ENCODE measurements at places on chromosomes 5 and 9.

DNA sequence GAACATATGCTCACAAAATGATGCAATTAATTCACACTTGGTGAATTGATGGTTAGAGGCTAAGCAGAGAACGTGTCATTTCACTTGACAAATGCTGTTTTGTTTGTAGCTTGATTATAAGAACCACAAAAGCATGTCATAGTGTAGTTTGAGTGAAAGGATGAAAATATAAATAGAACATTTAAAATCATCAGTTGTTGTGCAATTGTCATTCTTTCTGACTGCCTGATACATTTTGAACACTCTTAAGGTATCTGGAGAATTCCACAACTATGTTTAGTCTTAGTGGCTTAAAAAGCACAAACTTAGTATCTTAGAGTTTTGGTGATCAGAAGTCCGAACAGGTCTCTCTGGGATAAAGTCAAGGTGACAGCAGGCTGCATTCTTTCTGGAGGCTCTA is 129.4 kb downstream of the BASP1 start:
- no peak for DNase-seq

GRCh38 chr5:104431002-104431620 is 868.5 kb upstream of the NUDT12 start:
- DNase-seq: no peak

- no peak for DNase-seq
Measured at GRCh38 chr5:157925786-157926671, 67.1 kb upstream of the CLINT1 start.

DNA sequence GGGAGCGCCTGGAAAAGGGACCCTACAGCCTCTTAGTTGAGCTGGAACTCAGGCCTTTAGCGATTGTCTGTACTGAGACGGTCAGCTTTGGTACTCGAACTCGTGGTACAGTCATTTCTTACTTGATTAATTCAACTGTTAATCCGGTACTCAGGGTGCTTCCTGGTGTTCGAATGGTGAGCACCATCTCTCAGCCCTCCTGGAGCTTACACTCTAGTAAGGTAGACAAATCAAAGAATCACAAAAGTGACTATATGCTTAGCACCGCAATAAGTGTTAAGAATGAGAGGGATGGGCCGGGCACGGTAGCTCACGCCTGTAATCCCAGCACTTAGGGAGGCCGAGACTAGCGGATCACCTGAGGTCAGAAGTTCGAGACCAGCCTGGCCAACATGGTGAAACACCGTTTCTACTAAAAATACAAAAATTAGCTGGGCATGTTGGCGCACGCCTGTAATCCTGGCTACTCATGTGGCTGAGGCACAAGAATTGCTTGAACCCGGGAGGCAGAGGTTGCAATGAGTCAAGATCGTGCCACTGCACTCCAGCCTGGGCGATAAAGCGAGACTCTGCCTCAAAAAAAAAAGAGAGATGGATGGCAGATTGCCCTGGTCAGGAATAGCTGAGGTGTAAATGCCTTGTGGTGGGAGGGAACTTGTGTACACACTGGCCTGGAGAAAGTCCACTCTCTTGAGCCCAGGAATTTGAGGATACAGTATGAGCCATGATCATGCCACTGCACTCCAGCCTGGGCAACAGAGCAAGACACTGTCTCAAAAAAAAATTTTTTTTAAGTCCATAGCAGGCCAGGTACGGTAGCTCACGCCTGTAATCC is 981 bp downstream of the TCOF1 start:
- DNase-seq: no peak

GRCh38 chr9:35760651-35761050 is 6.6 kb upstream of the MSMP start:
- DNase-seq: no peak

GRCh38 chr9:96513622-96514021 is 63.7 kb downstream of the HABP4 start:
- no peak for DNase-seq

GRCh38 chr5:97547999-97548738 is 365.1 kb upstream of the RIOK2 start:
- DNase-seq: no peak

- no peak for DNase-seq
Measured at GRCh38 chr9:34642679-34643078, 3.8 kb upstream of the GALT start.

DNA sequence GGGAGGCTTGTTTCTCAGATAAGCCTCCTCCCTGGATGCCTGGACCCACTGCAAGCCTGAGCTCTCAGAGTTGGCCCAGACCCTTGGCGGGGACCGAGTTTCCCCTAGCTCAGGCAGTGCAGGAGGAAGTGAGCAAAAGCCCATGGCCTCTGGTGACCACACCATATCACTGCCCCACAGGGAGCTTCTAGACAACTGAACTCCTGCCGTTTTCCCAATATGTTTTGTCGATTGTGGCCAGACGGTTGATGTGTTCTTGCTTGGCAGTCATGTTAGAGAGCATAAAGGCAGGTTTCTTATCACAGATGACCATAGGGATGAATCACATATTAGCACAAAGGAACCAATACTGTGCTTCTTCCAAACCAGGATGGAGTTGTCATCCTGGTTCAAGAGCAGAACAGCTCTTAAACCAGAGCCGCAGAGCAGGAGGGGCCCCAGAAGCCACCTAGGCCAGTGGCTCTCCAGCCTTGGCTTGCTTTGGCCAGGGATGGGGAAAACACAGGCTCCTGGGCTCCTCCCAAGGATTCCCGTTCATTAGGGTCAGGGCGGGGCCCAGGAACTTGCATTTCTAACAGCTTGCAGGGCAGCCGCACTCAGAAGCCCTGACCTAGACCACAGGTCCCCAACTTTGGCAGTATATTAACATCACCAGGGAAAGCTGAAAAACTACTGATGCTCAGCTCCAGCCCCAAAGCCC is 113.1 kb upstream of the TBC1D2 start:
- DNase-seq: no peak

GRCh38 chr9:134410071-134410834 is 84.0 kb downstream of the RXRA start:
- no peak for DNase-seq

- no peak for DNase-seq
Measured at GRCh38 chr9:124438091-124438490, 12.2 kb upstream of the ADGRD2 start.

- DNase-seq: no peak
Measured at GRCh38 chr9:91555132-91555531, 131.5 kb upstream of the NFIL3 start.

DNA sequence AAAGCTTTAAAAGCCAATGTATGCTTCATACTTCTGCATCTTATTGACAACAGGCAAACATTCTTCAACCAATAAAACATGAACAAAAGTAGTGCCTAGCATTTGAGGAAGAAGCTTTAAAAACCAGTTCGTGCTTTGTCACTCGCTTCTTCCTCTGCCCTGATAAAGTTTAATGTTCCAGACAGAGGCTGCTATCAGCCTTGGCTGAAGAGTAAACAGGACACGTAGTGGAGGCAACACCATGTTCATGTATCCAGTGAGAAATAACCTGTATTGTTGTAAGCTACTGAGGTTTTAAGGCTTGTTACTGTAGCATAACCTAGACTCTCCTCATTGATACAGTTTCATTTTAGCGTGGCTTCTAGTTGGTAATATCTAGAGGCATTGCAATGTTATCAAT is 3.2 kb upstream of the FUBP3 start:
- DNase-seq: no peak

GRCh38 chr9:27940535-27940934 is 367.3 kb upstream of the C9orf72 start:
- no peak for DNase-seq

- no peak for DNase-seq
Measured at GRCh38 chr5:118126159-118126558, 862.2 kb downstream of the DTWD2 start.

- no peak for DNase-seq
Measured at GRCh38 chr5:141969783-141970771, 1.2 kb downstream of the RNF14 start.

GRCh38 chr9:83066771-83067170 is 3.8 kb upstream of the RASEF start:
- DNase-seq: no peak

GRCh38 chr5:145586661-145587307 is 248.4 kb downstream of the PRELID2 start:
- no peak for DNase-seq

- no peak for DNase-seq
Measured at GRCh38 chr9:17990602-17991001, 411.7 kb downstream of the SH3GL2 start.

GRCh38 chr9:18474783-18475182 is 830 bp downstream of the ADAMTSL1 start:
- DNase-seq: no peak

DNA sequence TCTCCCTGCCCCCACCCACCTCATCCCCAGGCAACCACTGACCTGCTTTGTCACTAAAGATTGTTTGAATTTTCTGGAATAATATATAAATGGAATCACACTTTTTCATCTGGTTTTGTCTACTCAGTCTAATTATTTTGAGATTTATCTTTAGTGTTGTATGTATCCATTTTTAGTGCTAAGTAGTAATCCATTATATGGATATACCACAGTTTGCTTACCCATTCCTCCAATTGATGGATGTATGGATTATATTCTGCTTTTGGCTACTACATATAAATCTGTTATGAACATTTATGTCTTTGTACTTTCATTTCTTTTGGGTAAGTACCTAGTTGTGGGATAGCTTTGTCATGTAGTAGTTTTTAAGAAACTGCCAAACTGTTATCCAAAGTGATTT is 14.5 kb upstream of the ZNF622 start:
- DNase-seq: no peak

DNA sequence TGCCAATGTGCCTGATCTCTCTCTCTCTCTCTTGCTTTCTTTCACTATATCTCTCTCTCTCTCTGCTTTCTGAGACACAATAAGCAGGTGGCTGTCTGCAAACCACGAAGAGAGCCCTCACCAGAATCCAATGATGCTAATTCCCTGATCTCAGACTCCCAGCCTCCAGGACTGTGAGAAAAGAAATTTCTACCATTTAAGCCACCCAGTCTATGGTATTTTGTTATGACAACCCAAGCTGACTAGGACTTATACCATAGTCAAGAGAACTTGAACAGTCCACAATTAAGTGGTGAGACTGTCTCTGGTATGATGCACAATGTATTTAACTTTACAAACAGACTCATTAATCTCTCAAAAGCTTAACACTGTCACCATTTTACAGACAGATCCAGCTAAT is 67.0 kb downstream of the NFIB start:
- no peak for DNase-seq
